Skin of body (tissue), 3 donors: ENCODE measurements at places on chromosomes 13 and 19. TPM values are rescaled to one million over a fixed set of nuclear protein-coding genes. Genes with fewer than 3 reads are reported as not detected.

The CTXN1 gene
- 1.4 TPM for total RNA-seq

The ZNF587 gene
- 26.5 TPM for total RNA-seq

The SSC5D gene
- 16.5 TPM for total RNA-seq

The CYP2A6 gene
- not detected for total RNA-seq

The B3GNT8 gene
- total RNA-seq: 1.6 TPM

The PDX1 gene
- 0.10 TPM for total RNA-seq

The ZNF439 gene
- total RNA-seq: 8.4 TPM

The FGF22 gene
- 1.4 TPM for total RNA-seq

The ALKBH7 gene
- total RNA-seq: 31.0 TPM

The TMEM59L gene
- total RNA-seq: 1.8 TPM

The VSTM2B gene
- total RNA-seq: not detected

The ZNF625 gene
- total RNA-seq: 14.9 TPM

The SIAH3 gene
- total RNA-seq: 0.20 TPM

The ZFR2 gene
- 0.30 TPM for total RNA-seq

The HSD11B1L gene
- 2.4 TPM for total RNA-seq

The GNA15 gene
- total RNA-seq: 13.2 TPM
